ENCODE measurements at places on chromosomes 16 and 17.

DNA sequence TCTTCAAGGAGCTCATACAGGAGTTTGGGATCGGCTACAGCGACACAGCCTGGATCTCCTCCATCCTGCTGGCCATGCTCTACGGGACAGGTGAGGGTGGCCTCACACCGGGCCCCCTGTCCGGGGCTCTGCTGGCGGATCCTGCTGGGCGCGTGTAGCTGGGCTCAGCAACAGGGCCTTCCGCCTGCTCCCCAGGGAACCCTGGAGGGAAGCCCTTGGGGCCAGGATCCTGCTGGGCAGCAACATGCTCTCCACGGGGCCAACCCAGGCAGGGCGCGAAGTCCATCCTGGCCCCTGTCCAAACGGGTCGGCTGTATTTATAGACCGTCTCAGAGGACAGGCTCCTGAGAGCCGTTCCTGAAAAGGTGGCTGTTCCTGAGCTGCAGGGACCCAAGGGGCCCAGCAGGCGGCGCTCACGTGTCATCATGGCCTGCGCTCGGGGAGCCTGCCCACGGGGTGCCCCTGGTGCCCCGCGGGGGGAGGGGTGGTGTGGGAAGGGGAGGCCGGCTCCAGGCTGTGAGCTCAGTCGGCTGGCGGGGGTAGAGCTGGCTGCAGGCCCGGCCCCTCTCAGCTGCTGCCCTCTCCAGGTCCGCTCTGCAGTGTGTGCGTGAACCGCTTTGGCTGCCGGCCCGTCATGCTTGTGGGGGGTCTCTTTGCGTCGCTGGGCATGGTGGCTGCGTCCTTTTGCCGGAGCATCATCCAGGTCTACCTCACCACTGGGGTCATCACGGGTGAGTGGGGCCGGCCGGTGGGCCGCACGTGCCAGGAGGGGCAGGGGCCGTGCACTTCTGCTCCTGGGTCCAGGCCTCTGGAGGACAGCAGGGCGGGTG lies 7.5 kb downstream of the SLC16A3 start:
- peak; percentile 65 for DNase-seq

GRCh38 chr16:16925432-16925831 lies 545.3 kb downstream of the XYLT1 start:
- no peak for DNase-seq

GRCh38 chr17:142102-142661 lies 4.8 kb downstream of the SCGB1C2 start:
- no peak for DNase-seq

DNA sequence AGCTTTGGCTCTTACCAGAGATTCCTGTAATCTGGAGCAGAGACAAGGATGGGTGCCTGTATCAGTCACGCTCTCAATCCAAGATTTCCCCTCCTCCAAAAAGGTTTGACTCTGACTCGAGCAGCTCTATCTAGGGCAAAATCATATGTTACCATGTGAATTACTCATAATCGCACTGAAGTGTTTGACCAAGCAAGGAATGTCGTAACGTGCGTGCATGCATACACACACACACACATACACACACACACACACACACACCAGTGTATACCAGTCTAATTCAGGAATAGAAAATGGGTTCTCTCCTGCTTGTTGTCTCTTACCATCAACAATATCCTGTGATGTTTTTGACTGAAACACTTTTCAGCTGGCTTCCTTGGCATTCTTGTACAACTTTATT lies 835.1 kb downstream of the KCNJ2 start:
- no peak for DNase-seq

DNA sequence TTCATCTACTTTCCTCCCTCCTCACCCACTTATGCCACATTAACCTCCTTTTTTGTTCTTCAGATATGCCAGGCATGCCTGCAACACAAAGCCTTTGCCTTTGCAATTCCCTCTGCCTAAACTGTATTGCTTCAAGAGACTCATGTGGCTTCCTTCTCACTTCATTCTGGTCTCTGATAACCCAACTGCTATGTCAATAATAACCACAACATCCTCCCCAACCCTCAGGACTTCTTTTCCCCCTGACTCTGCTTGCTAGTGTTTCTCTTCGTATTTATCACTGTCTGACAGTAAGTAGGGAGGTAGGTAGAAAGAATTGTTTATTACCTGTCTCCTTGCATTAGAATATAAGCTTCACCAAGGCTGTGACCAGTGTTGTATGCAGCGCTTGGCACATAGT lies 22.4 kb downstream of the RBL2 start:
- no peak for DNase-seq

DNA sequence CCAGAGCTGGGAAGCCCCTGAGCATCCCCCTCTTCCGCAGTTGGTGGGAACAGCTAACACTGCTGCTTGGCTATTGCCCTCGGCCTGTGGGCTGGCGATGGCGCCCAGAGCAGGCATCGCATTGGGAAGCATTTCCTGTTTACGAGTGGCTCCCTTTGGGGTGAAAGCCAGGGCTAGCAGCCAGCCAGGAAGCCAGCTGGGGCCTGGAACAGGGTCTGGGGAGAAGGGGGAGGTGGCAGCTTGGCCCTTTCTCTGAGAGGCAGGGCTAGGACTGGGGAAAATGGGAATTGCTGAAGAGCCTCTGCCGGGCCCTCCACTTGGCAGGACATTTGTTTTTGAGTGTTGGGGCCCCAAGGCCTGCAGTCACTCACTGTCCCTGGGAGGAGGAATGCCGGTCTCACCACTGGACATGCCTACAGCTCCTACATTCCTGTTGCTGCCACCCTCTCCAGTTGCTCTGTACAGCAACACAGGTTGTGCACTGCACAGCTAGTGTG lies 2.4 kb upstream of the MTSS2 start:
- DNase-seq = peak; percentile 86

DNA sequence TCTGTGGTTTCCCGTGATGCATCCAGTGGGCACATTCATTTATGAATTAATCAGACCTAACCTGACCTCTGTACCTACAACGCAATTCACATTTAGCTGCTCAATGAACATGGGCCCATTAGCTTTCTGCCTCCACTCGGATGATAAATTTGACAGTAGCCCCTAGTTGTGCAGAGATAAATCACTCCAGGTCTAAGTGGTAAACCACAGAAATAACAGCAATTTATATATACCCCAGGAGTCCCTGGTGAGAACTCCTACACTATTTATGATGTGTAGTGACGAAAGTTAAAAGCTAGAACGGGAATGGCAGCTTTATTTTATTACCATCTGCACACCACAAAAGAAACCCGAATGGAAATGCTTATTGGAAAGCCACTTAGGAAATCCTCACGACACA lies 371.5 kb downstream of the HAPSTR1 start:
- no peak for DNase-seq

- DNase-seq = peak; percentile 93
Observed at GRCh38 chr16:3999479-4000325, 116.5 kb downstream of the ADCY9 start.

Measured in fibroblast of villous mesenchyme (primary cell).